ENCODE measurements at places on chromosomes 11 and 22.

- no peak for DNase-seq
Measured at GRCh38 chr22:42878561-42879305, 21.7 kb upstream of the ARFGAP3 start.

DNA sequence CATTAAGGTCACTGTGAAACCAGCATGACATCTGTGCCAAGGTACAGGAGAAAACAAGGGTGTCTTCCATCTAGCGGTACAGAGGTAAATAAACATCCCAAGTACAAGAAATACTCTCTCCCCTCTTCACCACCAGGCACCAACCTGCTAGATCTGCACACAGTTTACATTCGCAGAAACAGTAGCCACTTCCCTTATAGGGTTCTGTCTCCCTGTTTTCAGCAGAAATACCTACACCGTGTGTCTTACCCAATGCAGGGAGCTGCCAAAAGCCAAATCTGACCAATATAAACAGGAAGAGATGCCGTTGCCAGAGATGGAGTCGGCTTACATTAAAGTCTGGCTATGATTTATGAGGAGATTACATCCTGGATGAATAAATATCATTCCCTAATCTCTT is 1.2 kb downstream of the SCN4B start:
- no peak for DNase-seq

- DNase-seq: no peak
Measured at GRCh38 chr11:35622070-35622469, 3.8 kb downstream of the FJX1 start.

DNA sequence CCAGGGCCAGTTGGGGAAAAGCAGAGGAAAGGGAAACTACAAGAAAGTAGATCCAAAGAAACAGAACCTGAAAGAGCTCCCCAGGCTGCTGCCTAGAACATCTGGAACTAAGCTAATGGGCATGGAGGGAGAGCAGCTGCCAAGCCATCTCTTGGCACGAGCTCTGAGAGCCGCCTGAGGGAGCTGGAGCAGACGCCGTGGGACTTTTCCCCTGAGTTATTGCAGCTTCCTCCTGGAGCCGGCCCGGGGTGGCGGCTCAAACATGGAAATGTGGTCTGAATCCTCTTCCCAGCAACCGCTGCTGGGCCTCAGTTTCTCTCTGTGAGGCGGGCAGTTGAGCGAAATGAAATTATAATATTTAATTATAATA is 41.8 kb downstream of the LIF start:
- no peak for DNase-seq

DNA sequence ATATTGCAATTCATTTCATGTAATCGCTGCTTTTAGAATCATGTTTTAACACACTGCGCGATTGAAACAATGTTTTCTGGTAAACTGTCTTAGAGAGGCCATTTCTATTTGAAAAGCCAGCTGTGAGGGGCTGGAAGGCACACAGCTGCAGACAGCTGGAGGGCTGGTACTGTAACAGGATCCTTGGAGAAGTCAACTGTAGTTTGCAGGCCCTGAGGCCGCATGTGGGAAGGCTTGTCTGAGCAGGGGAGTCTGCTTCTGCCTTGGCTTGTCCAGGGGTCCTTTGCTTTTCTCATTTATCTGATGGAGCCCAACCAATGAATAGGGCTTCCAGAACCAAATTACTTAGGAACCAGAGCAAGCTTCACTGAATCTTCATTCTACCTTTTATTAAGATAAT is 313.5 kb downstream of the BLID start:
- no peak for DNase-seq

- no peak for DNase-seq
Measured at GRCh38 chr11:44813401-44813800, 86.6 kb downstream of the TSPAN18 start.

GRCh38 chr11:84247926-84248325 is 961.8 kb upstream of the CCDC90B start:
- DNase-seq: no peak

GRCh38 chr22:36104988-36105387 is 55.6 kb downstream of the APOL3 start:
- no peak for DNase-seq

- no peak for DNase-seq
Measured at GRCh38 chr11:72081821-72082453, 1.3 kb downstream of the LRRC51 start.

DNA sequence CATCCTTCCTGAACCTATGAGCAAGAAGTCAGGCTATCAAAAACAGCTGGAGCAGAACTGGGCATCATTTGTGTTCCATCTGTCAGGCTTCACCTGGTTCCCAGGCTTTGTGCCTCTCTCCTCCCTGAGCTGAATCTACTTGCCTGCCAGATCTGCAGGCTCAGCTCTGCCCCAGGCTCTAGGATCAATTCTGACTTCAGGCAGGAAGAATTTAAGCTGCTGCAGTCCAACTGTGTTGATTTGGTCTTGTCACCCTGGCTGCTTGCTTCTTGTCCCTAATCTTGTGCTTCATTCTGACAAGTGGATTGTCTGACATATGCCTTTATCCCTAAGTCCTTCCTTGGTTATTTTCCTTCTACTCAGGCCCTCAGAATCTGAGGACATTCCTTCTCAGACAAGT is 31.6 kb upstream of the CADM1 start:
- no peak for DNase-seq

GRCh38 chr11:1303973-1304372 is 5.5 kb downstream of the TOLLIP start:
- no peak for DNase-seq

- no peak for DNase-seq
Measured at GRCh38 chr11:100684101-100685065, 2.7 kb upstream of the ARHGAP42 start.

DNA sequence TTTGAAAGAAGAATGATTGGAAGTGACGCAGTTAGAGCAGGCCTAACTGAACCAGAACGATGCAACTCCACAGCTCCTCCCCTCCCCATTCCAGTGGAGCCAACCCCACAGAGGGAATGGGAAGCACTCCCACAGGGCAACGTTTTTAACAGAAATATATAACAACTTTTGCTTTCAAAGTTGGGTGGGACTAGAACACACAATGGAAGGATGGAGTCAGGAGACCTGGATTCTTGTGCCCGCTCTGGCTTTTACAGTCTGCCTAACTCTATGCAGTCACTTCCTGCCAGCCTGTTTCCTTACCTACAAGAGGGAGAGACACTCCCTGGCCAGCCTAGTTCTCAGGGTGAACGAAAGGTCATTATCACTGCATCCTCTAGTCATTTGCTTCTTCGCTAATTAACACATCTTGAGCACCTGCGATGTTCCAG is 75.5 kb downstream of the PACSIN2 start:
- no peak for DNase-seq

DNA sequence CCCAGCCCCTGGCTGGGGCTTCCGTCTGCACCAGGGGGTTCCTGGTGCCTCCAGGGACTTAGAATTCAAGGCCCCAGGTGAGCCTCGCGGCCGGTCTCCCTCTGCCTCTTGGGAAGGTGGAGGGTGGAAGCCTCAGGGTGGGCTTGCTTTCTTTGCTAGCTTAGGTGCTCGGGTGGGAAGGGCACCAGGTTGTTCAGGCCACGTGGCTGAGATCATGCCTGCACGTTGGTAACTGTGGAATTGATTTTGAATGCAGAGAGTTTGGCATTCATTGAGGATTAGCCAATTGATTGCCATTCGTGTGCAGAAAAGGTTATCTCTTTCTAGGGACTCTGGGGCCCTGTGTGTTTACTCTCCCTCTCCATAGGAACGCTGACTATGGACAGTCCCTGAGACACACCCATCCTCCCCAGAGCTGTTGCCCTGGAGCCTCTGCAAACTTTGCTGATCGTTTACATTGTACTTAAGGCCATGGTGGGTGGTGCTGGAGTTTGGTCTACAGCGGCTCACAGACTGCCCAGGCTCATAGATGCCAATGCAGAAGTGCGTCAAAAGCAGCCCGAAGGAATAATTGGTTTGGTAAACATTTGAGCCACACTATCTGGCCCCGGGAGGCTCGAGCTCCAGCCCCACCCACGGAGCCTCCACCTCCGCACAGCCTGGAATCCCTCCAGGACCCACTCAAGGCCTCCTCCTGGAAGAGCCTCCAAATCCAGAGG is 1457.7 kb downstream of the BRD1 start:
- no peak for DNase-seq

- no peak for DNase-seq
Measured at GRCh38 chr11:116930177-116930576, 92.8 kb upstream of the APOA1 start.

- no peak for DNase-seq
Measured at GRCh38 chr22:48746789-48747425, 1080.8 kb downstream of the BRD1 start.

DNA sequence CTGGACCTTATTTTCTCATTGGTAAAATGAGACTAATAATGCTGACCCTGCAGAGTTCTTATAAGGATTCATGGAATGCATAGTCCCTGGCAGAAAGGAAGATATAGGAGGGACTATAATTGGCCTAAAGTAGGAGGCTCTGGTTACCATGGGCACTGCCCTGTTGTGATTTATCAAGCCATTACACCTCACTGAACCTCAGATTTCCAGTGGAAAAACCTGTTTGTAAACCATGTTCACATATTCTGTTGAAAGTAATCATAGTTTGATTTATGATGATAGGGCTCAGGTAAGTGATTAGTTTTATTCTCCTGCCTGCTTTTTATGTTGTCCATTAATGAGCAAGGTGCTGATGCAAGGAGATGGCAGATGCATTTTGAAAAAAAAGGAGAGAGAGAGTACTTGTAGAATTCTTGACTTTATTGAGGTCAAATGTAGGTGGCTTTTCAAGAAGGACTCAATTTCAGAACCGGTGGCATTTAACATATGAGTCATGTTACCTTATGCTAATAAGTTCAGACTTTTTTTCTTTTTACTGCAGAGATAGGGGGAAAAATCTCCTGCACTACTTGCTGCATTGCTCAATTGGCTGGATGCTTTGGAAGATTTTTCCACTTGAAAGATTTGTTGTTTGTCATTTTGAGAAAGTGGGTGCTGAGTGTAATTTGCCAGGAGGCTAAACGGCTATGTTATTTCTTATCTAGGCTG is 14.6 kb downstream of the NF2 start:
- DNase-seq: no peak

DNA sequence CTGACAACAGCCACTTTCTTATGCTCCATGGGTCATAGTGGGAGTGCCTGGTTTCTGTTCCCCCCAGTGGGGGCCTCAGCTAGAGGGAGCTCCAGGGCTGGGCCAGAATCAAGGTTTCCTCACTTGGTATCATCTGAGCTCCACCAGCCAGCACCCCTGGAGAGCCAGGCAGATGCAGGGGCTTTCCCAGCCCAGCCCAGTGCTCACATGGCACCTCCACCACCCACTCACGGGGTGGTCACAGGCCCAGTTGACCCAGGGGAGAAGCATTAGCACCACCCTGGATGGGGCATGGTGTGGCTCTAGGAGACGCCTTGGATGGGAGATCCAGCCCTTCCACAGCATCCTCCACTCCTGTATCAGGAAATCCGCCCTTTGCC is 24.1 kb upstream of the WNT7B start:
- no peak for DNase-seq

GRCh38 chr11:31529701-31530100 is 20.1 kb downstream of the ELP4 start:
- no peak for DNase-seq

DNA sequence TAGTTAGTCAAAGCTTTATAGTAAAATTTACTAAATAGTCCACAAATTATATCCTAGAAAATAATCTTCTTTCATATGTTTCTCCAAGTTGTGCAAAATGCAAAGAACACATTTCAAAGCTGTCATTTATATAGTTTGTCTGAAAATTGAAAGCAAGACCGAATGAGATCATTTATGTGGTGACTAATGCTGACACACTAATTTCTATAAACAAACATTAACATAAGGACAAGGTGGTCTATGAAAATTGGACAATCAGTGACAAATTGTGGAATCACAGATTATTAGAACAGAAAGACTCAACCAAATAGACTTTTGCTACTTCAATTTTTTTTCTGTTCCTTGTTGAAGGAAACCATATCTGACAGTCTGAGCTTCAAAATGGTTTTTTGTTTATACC is 1056.1 kb downstream of the LRRC4C start:
- no peak for DNase-seq

GRCh38 chr11:12827929-12828812 is 153.9 kb downstream of the TEAD1 start:
- DNase-seq: no peak

DNA sequence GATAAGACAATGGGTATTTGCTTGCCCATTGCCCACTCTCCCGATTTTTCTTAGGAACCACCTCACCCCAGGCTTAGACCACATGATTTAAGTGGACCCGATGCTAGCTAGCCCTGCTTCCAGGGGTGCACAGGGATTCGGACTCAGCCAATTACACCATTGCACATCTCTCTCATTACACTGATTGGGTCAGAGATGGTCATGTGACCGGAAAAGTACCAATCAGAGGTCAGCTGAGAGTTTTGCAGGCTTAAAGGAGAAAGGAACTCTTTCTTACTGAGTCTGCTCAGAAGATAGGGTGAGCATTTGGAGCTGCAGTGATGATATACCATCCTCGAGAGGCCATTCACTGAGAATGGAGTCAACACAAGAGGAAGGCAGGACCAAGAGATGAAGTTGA is 12.2 kb upstream of the ANKK1 start:
- DNase-seq: no peak

DNA sequence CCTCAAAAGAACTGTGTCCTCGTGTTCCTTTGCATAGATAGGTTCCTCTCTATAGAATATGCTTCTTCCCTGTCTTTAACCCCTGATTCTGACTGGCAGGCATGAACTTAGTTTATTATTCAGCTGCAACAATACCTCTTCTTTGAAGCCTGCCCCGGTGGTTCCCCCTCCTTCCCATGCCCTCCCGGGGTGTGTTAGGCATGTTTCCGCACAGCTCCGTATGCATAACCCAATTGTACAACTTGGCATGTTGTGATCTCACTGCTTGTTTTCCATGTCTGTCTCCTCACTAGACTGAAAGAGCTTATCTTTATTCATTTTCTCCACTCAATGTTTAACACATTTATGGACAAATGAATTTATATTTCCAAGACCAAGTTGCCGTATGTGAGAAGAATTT is 72.6 kb downstream of the DEPDC5 start:
- no peak for DNase-seq

DNA sequence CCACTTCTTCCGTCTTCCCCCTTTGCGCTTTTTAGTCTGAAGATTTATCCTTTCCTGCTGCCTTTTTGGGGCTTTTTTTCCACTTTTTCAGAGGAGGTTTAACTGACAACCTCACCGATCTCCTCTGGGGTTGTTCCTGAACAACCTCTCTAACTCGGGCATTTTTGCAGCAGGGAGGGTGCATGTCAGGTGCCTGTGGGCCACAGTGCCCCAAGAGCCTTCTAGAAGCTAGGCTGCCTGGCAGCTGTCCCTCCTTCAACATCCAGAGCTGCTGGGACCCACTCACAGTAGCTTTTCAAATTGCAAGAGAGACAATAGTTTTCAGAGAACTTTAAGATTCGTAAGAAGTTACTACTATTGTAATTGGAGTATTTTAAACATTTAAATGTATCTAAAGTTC is 1112.4 kb upstream of the CNTN5 start:
- DNase-seq: no peak

All from activated CD8-positive, alpha-beta memory T cell treated with anti-CD3 and anti-CD28 coated beads for 4 hours (primary cell).